HepG2 (cell line): ENCODE measurements at places on chromosomes 4 and X.
A peak's percentile ranks its signal among the peaks of the same experiment; 100 is the strongest.

- peak; percentile 35 for DNase-seq
Measured at GRCh38 chr4:53706422-53707032, 115.2 kb upstream of the LNX1 start.

- DNase-seq = no peak
Measured at GRCh38 chr4:147801820-147802219, 69.9 kb downstream of the ARHGAP10 start.

- DNase-seq = no peak
Measured at GRCh38 chr4:158535130-158535614, 13.5 kb downstream of the RXFP1 start.

DNA sequence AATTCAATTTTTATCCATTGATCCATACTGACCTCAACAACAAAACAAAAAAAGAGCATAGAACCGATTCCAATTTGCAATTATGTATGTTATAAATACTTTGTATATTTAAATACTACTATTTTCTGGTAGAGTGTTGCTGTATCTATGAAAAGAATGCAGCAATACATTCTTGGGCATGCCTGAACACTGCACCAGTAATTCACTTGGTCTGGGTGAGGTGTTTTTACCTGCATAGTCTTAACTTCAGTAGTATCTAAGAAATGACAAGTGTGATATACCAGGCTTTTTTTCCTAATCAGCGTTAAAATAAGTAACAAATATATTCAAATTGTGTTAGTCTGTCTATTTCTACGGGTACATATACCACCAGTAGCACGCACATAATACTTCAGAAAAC, 120.2 kb downstream of the KLHL13 start:
- no peak for DNase-seq

DNA sequence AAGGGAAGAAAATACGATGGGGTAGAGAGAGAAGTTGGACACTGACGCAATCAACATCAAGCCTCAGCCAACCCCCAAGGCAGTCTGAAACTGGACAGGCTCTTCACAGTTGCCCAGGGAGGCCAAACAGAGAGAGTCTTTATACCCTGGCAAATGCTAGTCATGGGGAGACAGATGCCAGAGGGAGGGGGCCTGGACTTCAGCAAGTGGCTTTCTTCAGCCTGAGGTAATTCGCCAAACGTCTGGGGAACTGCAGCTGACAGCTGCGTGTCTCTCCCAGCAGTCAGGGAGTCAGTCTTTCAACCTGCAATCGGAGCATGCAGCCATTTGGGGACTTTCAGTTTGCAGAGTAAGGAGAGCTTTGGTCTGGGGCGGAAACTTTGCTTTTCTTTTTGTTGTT, 521.6 kb downstream of the TRIML1 start:
- DNase-seq = no peak

DNA sequence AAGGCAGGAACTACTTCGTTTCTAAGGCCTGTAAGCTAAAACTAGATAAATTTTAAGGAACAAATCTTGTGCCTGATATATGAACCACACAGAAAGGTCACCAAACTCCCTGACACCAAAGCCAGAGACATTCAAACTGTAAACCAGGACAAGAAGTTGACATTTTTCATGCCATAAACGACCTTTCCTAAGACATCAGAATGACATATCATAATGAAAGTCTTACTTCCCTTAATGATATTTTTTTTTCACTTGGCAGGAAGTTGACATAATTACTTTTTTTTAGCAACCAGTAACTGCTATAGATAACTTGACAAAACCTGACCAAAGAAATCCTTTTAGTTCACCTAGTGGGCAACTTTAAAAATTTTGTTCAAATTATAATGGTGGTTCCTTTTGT, 231.5 kb upstream of the AGTR2 start:
- no peak for DNase-seq
